ENCODE measurements at places on chromosomes 12 and 14.

- DNase-seq, result no peak
Observed at GRCh38 chr14:100067971-100068959, 3.0 kb downstream of the EVL start.

DNA sequence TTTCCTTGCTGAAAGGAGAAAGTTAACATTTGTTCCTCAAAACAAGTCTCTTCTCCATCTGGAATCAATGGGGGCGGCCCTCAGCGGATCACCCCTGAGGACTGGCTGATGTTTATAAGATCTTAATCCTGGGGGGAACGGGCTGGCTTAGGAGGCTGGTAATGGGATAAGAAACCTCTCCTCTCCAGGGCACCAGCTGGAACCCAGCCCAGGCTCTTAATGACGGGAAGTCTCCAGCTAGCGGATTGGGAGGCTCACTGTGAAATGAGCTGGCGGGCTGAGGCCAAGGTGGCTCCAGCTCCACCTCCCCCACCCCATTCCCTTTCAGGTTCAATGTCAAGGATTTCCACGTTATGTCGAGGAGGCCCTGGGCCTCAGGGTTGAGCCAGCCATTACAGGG lies 1133.0 kb downstream of the VRK1 start:
- DNase-seq, result no peak

DNA sequence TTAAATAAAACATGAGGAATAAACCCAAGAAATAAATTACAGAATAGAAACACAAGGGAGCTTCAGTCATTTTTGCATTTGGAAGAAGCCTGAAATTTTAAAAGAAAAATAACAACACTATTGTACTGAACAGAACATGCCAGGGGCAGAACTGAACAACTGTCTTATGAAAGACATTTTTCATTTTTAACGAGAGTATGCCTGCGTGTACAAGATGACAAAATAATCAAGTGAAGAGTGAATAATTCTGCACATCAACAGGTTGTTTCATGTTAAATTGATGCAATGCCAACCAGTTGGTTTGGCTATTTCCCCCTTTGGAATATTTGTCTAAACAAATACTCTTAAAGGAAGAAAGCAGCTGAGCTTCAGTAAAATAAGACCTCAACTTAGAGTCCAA lies 103.3 kb upstream of the BTG1 start:
- no peak for DNase-seq

DNA sequence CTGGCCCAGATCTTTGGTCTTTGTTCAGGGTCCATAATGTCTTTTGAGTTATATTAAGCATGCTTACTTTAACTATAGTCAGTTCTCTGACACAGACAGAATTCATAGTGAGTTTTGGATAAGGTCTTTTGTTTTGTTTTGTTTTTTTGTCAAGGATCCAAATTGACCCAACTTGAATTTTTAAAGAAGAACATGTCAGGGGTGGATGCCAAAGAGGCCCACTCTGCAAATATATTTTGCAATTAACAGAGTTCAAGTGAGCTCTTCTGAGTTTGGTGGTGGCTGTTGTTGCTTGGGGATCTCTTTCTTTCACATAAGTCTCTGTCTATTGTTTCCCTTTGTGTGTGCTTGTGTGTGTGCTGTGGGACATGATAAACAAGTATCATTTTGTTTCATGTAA lies 34.4 kb upstream of the PMCH start:
- no peak for DNase-seq

DNA sequence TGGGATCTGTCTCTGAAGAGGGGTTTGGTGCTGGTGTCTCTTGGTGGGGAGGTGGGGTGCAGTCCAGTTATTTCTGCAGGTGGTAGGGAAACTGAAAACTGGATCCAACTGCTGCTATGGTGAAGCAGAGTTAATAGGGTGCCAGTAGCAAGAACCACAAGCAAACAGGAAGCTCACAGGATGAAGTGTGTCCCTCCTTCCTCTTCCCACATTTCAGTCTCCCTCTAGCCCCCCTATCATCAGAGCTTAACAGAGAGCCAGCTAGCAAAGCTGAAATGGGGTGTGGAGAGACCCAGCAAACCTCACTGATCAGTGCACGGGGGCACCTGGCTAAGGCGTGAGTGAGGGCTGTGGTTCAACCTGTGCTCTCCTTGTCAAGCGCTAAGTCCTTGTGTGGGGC lies 69.1 kb upstream of the C12orf71 start:
- DNase-seq, result no peak

DNA sequence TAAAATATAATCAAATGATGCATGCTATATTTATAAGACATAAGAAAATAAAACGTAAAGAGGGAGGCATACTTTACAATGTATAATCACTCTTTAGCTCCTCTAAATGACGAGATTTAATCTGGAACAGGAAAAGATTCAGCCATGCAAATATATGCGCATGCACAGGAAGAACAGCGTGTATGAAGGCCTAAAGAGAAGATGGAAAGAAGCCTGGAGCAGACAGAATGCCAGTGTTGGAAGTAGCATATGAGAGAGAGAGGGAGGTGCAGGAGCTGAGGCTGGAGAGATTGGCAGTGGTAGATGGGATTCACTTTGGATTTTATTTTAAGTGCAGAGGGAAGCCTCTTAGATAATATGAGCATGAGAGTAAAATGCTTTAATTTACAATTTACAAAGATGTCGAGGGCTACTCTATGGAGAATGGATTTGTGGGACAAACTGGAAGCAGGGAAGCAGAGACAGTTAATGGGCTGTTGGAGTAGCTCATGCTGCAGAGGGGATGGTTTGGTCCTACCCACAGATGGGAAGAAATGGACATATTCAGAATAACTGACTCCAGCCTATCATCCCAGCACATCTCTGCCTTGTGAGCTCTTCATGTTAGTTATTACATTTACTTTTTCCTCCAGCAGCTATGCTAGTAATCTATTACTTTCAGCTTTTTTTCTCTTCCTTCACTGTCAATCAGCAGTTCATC lies 411.1 kb downstream of the TMTC2 start:
- DNase-seq, result no peak

- DNase-seq, result no peak
Observed at GRCh38 chr12:103399986-103400385, 95.8 kb downstream of the C12orf42 start.

Measured in neuronal stem cell (in vitro differentiated cells).